EH (cell line): ENCODE measurements at places on chromosomes 16 and 17.

- no peak for DNase-seq
Measured at GRCh38 chr16:20327444-20328041, at the start of gene GP2. Gene GP2, minus strand, starts transcription at chr16:20327513. Its CDS starts 1,082 bp downstream, at chr16:20326431.

GRCh38 chr17:35361027-35361426, 12.4 kb downstream of the SLFN11 start:
- peak; percentile 5 for DNase-seq

GRCh38 chr16:74166456-74166855, 130.2 kb upstream of the PSMD7 start:
- no peak for DNase-seq

DNA sequence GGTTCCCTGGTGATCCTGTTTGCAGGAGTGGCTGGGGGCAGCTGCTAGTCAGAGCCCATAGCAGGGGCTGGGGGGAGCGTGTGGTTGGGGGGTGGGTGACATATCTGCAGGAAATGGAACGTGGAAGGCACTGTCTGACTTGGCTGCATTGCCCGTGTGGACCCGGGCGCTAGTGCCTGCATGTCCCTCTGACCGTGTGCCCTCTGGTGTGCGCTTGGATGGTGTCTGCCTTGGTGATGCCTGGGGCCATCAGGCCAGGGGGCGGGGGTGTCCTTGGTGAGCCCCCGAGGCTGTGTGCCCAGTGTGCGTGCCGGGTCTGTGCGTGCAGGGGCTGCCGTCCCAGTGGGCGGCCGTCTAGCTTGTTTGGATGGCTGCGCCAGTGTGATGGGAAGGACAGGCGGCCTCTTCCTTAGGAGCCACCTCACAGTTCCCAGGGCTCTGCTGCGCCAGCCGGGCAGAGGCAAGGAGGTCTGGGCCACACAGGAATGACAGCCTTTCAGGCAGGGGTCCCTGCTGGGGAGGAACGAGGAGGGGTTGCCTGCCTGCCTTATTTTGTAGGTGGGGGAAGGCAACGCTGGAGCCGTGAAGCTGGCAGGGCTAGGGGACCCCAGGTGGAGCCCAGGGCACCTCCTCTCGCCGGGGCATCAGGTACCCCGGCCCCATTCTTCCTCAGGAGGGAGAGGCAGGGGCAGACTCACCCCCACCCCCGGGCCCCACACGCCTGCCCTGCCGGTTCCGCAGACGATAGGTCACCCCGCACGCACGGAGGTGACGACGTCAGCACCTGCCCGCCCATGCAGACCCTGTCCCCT, 693 bp downstream of the NDRG4 start:
- peak; percentile 40 for DNase-seq

DNA sequence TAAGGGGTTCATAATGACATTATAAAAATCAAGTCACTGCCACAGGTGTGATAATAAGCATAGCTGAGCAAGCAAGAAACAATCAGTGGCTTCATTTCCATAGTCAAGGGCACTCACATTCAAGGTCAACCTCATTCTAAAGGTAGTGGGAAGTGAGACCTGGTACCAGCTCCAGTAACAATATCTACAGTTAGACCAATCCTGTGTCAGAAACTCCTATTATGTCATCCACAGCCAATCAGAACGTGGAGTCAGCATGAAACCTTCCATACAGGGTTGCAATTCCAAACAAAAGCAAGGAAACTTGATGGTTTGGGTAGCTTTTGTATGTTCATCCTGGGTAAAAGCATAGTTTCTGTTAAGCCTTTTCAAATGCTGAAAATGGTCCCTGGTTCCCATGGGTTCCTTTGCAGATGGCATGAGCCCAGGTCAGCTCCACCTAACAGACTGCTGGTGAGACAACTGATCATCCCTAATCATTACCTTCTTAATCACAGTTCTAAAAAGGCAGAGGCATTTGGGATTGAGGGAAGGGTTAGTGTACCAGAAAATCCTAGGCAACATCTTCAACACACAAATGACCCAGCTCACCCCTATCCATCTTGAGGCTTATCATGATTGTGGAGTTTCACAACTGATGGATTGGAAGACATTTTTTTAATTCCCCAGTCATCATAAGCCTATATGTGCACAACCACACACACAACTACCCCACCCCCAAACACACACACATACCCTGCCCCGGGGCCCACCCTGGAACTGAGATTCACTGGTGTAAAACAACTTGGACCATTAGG, 30.4 kb downstream of the TEX2 start:
- DNase-seq, result no peak

GRCh38 chr17:50180111-50180510, 14.3 kb downstream of the SGCA start:
- DNase-seq, result peak; percentile 43

DNA sequence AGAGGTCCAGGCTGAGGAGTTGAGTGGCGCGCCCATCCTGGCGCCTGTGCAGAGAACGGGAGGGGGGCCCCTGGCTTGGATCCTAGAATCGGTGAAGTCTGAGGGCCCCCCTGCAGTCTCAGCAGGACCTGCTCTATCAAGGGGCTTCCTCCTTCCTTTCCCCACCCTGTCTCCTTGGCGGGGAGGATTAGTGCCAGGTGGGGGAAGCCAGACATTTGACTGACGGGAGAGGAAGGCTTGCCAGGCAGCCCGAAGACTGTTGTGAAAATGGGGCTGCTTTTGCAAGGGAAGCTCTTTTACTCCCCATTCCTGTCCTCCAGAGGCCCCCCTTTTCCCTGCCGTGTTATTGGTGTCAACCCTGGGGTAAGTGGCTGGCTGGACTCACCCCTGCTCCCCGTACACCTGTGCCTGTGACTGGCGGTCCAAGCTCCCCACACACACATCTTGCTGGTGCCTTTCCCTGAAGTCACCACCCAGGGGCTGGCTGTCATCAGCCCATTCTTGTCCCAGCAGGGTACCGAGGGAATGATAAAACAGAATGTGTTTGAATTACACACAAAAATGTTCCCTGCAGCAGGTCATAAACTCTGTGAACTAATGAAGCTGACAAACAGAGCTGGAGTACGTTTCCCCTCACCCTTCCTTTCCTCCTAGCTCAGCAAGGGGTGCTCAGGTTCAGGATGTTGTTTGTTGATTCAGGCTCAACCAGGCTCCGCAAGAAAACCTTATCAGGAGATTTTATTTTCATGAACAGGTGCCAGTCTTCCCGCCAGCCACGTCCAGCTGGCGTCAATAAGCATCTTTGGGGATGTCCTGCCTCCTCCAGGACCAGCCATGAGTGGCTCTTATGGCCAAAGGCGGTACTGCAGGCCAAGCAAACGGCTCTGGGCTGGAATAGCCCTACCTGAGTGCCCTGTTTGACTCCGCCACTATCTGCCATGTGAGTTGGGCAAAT, 4.4 kb upstream of the ARMC7 start:
- DNase-seq, result peak; percentile 44

- peak; percentile 49 for DNase-seq
Measured at GRCh38 chr17:79192503-79193351, 118.1 kb downstream of the ENGASE start.

DNA sequence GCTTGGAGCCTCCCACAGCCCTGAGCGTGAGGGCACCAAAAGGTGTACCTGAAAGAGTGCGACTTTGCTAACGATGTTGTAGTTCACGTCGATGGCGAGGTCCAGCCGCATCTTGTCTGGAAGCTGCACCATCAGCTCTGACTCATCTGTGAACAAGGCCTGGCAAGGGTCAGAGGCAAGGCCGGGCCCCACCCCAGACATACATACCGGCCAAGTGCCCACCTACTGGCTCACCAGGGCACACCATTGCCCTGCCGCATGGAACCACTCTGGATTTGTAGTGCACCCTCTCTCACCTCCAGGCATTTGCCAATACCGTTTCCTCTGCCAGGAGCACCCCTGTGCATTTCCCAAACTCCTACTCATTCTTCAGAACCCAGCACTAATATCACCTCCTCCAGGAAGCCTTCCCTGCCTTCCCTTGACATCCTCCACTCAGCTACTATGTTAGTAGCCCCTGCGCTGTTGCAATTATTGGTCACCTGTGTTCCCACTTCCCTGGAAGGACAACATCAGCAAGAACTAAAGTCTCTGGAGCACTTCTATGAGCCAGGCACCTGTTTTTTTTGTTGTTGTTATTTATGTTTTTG, 69.4 kb downstream of the CNGB1 start:
- no peak for DNase-seq

GRCh38 chr17:79711715-79712305, 18.9 kb upstream of the ENPP7 start:
- peak; percentile 32 for DNase-seq

DNA sequence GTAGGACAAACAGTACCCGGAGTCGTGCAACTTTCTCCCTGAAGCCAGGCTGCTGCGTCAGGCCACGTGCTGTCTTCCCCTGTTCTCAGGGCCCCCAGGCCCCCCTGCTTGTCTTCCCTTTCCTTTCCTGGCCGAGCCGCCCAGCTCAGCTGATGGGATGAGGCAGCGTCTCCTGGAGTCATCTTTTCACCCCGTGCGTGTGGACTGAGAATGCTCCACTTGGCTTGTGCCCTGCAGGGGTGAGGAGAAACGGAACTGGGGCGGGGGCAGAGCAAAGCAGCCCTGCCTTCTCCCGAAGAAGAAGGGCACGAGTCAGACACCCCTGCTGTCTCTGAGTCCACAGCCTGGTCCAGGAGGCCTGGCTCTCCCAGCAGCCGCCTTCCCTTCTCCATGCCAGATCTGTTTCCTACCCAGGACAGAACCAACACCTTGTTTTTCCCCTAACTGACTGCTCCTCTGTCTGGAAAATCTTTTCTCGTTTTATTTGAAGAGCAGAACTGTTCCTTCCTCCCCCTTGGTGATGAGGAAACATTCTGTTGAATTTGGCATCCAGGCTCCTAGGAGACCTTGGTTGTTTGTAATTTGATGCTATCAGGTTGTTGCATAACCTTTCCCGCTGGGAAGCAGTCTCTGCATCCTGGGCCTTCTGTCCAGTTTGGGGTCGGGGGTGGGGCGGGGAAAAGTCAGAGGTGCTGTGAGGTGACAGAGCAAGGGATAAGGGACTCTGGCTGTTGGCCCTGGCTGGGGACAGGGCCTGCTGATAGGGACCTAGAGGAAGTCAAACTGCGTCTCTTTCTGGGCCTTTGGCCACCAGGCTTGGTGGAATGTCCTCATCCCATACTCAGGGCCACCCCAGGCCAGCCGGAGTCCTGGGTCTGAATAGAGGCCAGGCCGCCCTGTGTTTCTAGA, 78.8 kb downstream of the WIPI1 start:
- peak; percentile 93 for DNase-seq

- no peak for DNase-seq
Measured at GRCh38 chr17:42274253-42274542, 2.0 kb downstream of the STAT5B start.

GRCh38 chr17:79572136-79572925, 38.5 kb downstream of the RBFOX3 start:
- DNase-seq, result no peak

DNA sequence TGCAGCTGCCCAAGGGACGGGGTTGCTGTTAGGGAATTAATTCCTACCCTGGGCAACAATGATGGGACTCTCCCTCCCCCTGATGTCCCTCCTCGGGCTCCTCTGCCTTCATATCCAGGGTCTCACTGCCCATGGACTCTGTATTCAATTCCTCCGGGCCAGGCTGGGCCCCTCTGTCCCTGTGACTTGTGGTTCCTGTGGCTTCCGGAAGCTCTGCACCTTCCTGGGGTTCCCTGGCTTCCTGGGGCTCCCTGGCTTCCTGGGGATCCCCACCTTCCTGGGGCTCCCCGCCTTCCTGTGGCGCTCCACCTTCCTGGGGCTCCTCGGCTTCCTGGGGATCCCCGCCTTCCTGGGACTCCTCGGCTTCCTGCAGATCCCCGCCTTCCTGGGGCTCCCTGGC, 35.2 kb downstream of the SRL start:
- DNase-seq, result no peak

DNA sequence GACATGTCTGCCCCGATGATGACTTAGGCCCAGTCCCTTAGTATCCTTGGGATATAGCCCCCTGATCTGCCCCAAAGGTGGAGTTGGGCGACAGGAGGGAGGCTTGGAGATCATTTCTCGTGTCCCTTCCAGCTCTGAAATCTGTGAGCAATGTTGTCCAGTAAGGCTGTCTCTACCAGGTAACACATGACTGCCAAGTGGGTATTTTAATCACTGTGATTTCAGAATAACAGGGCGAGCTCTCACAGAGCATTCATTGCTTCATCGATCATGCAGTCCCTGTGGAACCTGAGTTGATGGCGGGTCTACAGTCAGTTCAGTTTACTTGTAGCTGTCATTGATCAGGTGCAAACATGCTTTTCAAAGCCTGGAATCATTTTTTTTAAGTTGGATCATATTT, 39.2 kb downstream of the KSR1 start:
- no peak for DNase-seq

DNA sequence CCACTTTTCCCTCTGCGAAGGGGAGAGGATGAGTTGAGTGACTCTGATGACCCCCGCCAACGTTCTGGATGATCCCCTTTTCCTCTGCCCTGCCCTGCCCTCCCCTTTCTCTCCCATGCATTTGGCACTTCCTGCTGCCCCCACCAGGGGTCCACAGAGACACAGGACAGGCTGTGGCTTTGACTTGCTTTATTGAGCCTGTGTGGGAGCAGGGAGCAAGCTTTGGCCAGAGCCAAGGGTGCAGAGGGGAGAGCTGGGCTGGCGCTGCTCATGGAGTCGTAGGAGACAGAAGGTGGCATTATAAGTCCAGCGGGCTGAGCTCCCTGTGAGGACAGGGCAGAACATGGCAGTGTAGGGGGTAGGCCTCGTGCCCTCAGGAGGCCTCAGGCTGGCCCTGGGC, 1.6 kb downstream of the PPY start:
- DNase-seq, result peak; percentile 58

DNA sequence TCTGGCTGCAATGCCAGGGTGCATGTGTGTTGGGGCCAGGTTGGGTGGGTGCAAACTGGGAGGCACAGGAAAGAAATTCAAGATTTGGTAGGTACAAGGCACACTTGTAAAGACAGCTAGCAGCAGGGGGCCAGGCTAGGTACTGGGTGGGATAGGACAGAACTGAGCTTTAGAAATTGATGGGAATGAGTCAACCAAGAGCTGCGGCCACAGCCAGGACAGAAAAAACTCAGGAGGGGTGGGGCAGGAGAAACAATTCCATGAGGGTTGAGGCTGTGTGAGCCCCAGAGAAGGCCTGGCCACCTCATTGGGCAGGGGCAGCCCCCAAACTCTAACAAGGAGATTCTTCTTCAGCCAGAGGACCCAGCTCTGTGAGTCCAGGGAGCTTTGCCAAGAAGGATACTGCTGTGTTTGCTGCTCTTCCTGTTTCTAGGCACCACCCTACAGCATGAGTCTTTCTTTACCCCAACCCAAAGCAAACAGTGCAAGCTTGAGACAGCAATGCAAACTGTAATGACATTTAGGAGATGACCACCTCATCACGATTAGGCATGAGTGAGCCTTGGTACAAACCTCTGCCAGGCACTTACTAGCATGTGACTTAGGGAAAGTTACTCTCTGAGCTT, 21.3 kb upstream of the CCDC182 start:
- no peak for DNase-seq

GRCh38 chr16:52488837-52489289, 58.1 kb downstream of the TOX3 start:
- DNase-seq, result no peak
